ENCODE measurements at places on chromosomes 12 and 14.

GRCh38 chr12:47249082-47249481 is 169.3 kb upstream of the AMIGO2 start:
- DNase-seq, result no peak

DNA sequence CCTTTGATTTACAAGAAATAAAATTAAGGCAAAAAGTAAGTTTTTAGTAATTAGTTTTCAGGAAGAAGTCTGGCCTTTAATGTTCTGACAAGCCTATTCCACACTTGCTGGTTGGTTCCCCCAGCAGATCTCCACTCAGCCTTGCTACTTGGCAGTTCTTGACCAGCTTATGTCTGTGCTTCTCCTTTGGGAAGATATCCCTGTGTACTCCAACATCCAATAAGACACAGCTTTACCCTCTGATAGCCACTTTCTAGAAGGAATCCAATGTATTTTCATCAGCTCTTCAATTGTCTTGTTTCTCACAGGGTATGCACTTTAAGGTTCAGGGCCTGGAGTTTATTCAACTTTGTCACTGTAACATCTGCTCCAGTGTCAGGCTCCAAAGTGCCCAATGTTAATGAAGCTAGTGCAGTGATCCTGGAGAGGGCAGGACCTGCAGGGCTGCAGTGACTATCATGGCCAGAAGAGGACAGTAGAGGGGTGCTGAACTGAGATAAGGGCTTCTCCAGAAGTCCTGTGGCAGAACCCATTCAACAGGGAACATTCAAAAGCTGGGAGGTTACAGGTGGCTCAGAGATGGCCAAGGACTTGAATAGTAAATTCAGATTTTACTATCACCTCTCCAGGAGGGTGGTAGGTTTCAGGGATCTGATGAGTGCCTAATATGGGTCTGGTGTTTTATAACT is 22.9 kb downstream of the JKAMP start:
- DNase-seq, result peak; percentile 32

DNA sequence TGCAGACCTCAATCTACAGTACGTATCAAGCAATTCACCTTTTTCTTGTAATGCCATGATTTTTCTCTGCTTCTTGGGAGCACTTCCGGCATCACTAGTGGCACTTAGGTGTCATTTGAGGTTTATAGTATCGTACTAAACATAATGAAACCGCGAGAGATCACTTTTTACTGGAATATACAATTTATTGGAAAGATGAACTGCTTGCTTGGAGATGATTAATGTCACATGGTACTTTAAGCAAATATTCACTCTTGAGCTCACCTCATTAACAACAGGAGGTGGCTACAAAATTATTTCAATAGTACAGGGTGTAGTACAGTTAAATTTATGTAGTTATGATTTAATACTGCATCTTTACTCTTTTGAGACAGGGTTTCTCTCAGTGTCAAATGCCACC is 11.5 kb downstream of the FUT8 start:
- no peak for DNase-seq

- DNase-seq, result no peak
Observed at GRCh38 chr14:102484316-102484715, 25.3 kb downstream of the ANKRD9 start.

- DNase-seq, result no peak
Observed at GRCh38 chr12:94714378-94715114, 64.2 kb upstream of the TMCC3 start.

- DNase-seq, result no peak
Observed at GRCh38 chr12:72276181-72276805, 4.1 kb downstream of the TRHDE start.

GRCh38 chr12:20268771-20269170 is 99.6 kb upstream of the PDE3A start:
- DNase-seq, result no peak

- no peak for DNase-seq
Observed at GRCh38 chr12:69354556-69355187, 4.9 kb upstream of the YEATS4 start.

- DNase-seq, result no peak
Observed at GRCh38 chr12:27437839-27438238, 8.7 kb upstream of the SMCO2 start.

GRCh38 chr12:132354211-132354981 is 25.0 kb upstream of the GALNT9 start:
- DNase-seq, result no peak

- DNase-seq, result no peak
Observed at GRCh38 chr12:132284827-132285741, 44.3 kb downstream of the GALNT9 start.

DNA sequence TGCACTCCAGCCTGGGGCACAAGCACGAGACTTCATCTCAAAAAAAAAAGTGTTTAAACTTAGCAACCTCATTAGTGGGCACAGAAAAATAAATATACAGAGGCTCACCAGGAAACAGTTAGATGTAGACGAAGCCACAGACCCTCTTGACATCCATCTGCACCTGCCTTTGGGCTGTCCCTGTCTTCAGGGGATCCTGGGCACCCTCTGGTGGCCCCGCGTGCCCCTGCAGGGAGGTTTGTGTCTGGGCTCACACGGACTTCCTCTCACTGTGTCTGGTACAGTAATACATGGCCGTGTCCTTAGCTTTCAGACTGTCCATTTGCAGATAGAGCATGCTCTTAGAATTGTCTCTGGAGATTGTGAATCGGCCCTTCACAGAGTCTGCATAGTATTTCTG is 916.5 kb downstream of the TMEM121 start:
- DNase-seq, result no peak

DNA sequence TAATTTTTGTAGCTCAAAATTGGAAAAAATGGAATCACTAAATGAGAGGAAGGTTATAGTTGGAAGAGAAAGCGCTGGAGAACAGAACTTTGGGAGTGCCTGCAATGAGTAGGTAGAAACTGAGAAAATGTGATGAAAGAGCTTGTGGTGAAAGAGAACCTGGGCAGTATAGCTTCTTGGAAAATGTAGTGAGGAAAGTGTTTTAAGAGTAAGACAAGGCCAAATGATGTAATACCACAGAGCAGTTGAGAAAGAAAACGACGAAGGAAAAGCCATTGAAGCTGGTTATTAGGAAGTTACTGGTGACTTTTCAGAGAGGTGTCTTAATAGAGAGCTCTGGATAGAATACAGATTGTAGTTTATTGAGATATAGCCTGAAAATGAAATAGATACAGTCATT is 255.3 kb downstream of the AEBP2 start:
- DNase-seq, result no peak

DNA sequence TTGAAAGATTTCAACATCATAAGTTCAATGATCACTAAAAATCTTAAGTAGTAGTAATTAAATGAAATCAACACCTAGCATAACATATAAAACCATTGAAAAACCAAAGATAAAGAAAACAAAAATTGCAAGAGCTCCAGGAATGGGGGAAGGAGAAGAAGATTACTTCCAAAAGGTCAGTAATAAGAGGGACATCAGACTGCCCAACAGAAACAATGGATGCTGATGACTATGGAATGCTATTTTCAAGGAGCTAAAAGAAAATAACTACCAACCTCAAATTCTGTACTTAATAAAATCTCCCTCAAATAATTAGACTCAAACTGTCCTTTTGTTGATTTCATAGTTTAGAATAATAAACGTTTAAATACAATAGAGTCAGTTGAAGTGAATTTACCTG is 314.5 kb upstream of the LMO3 start:
- no peak for DNase-seq

DNA sequence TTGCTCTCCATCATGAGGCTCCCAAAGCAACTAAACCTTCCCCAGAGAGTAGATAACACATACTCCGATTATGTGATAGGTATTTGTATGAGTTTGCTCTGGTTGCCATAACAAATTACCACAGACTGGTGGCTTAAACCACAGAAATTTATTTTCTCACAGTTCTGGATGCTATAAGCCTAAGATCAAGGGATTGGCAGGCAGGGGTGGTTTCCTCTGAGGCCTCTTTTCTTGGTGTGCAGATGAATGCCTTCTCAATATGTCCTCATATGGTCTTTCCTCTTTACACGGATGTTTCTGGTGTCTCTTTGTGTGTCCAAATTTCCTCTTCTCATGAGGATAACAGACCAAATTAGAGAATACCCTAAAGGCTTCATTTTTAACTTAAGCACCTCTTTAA is 285.8 kb upstream of the GRIP1 start:
- no peak for DNase-seq

DNA sequence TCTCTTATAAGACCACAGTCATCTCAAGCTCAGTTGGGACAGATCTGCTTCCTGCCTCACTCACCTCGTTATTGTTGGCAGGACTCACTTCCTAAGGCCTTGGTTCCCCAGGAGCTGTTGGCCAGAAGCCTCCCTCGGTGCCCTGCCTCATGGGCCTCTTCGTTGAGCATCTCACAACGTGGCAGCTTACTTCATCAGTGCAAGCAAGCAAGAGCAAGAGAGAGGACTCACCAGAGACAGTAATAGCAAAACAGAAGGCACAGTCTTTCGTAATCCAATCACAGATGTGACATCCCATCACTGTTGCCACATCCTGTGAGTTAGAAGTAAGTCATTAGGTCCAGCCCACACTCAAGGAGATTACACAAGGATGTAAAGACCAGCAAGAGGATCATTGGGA is 5.1 kb upstream of the NUMB start:
- no peak for DNase-seq

DNA sequence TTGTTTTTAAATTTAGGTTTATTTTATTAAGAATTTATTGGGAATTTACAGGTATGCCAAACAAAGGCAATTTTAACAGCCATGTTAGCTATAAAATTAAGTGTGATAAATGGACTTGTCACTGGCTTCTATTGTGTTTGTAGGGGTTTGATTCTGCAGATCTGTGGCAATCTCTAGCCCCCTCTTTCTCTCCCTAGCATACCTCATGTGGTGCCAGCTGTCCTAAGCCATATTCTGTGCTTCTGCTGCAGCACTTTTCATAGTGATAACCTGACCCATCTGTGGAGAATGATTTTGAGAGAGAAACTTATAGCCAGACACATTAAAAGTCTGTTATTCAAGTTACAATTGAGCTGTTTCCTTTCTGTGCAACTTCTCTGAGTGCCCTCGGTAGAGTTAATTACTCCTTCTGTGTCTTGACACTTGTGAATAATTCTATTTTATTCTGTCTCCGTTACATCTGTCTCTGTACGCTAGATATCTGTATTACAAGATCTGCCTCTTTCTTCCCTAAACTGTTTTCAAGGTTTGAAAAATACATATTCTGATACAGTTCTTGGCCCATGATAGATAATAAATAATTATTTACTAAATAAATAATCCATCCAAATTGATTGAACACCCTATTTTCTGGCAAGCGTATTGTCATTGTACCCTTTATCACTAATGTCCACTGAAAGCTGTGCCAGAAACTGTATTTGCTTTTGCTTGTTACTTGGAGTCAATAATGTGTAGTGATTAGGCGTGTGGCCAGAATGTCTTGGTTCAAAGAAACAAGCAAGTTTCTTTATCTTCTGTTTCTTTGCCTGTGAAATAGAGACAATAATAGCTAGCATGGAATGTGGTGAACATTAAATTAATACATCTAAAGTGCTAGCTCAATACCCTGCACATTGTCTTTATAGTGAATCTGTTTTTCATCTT is 40.0 kb downstream of the FRS2 start:
- no peak for DNase-seq

DNA sequence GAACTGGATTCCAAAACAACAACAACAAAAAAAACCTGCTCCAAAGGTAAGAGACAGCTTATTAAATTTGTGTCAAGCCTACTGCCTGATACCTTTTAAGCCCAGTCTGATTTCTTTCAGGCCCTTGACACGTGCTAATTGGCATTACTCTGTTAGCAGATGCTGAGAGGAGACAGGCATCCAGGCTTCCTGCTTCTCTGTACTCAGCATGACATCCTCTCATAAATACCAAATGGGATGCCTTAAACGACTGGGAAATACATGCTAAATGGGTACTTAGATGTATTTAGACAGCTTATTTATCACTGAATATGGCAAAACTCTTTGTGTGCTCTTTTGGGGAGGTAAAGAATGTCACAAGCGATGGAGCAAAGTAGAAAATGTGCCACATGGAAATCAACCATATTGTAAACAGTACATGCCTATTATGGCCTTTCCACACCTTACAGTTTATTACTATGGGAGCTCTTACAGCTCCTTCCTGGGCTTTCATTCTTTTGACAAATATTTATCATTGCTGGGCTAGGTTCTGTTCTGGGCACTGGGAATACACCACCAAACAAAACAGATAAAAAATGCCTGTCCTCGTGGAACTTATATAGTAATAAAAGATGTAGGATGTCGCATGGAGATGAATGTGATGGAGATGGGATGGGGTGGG is 11.5 kb upstream of the PCED1B start:
- no peak for DNase-seq

DNA sequence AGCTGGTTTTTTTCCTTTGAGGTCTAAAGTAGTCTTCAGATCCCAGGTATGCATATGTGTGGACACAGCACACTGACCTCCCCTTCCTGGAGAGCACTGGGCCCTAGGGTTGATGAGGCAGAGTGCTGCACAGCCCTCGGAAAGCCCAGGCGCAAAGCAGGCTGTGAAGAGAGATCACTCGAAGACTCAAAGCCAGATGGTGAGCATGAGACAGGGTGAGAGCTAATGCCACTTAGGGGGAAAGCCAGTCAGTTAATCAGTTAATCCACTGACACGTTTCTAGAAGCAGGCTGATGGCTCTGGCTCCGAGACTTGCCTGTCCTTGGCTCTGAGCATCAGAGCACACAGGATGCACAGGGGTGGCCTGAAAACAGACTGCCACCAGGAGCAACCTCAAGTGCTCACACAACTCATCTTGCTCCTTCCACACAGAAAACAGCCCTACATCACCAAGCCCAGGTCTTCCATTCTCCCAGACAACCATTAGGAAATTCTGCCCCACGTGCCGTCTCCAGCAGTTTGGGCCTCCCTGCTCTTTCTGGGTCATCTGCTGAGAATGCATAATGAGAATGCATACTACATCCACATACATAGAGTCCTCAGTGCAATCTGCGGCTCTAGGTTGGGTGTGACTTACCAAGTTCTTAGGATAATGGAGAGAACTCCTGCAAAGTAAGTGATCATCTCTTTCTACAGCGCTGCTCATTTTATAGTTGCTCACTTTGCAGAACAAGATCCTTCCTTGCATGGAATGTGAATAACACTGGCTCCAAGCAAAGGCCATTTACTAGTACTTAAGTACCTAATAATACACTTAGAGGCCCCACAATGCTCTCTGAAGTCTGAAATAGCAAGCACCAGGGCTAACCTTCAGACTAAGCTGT is 12.0 kb downstream of the AQP6 start:
- DNase-seq, result no peak

- DNase-seq, result no peak
Observed at GRCh38 chr12:118964988-118965387, 16.4 kb upstream of the SRRM4 start.

- no peak for DNase-seq
Observed at GRCh38 chr14:96108911-96109310, 69.7 kb downstream of the C14orf132 start.

- no peak for DNase-seq
Observed at GRCh38 chr14:104212206-104213095, 74.1 kb downstream of the KIF26A start.

DNA sequence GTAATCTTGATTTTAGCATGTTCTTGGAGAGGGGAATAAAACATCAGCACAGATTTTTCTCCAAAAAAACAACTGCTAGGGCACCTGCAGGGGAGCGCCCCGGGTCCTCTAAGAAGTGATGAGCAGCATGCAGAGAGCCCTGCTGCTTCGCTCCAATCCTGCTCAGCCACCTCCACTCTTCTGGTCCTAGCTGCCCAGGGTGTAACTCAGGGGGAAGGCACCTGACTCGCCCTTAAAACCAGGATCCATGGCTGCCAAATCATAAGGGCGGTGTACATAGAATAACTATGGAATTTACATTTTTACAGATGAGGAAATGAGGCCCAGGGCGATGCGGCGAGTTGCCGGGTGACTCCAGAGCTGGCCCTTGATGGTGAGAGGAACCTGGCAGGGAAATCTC is 204.7 kb downstream of the CALM1 start:
- no peak for DNase-seq

All from globus pallidus (tissue), 1 donor.